Amniotic epithelial cell (primary cell): ENCODE measurements at places on chromosomes 4 and X.
A peak's percentile ranks its signal among the peaks of the same experiment; 100 is the strongest.

DNA sequence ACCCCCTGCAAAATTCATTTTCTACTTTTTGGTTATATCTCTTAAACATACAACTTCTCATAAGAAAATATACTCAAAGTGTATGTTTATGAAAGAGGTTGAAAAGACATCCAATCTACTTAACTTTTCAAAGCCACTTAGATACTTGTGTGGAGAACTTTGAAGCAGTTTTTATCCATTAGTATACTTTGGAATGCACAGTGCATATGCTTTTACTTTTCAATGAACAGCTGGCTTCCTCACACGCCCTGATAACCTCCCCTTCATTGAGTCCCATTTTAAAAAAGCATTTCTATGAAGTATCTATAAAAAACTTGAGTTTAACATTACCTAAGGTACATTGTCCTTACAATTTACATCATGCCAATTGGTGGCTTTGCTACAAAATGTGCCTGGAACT, 73.8 kb downstream of the VEGFC start:
- no peak for DNase-seq

- no peak for DNase-seq
These were observed 22.0 kb downstream of the KLHL15 start for GRCh38 chrX:24005028-24005427.

- DNase-seq = peak; percentile 21
These were observed 63.8 kb upstream of the HPRT1 start for GRCh38 chrX:134396174-134396573.

DNA sequence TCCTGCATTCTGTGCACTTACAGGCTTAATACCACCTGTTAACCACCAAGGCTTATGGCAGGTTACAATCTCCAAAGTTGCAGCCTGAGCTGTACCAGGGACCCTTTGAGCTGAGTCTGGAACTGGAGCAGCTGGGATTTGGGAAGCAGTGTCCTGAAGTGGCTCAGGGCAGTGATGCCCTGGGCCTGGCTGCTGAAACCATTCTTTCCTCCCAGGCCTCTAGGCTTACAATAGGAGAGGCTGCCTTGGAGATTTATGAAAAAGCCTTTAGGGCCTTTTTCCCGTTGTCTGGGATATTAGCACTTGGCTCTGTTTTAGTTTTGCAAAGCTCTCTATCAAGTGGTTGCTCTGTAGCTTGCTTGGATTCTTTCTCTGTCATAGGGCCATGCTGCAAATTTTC, 154.3 kb upstream of the CASK start:
- DNase-seq = no peak

- DNase-seq = peak; percentile 21
These were observed 6.6 kb upstream of the HPGDS start for GRCh38 chr4:94349193-94349592.

- DNase-seq = no peak
These were observed 143.4 kb downstream of the CPEB2 start for GRCh38 chr4:15145709-15146108.

DNA sequence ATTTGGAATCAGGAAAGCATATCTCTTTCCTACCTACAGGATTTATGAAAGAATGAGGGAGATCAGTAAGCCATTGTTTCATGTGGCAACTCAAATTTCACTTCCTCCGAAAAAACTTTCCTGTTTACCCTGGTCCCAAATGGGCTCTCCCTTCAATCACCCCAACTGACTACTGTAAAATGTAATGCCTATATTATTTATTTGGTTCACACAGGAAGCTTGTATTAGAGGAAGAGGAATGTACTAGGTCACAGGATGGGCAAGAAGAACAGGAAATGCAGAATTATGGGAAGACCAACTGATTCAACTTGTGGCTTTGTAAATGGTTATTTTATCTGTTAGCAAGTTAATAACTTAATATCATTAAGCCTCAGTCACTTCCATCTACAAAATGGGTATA, 23.1 kb downstream of the COL4A6 start:
- DNase-seq = no peak

GRCh38 chr4:123976819-123977218, 580.2 kb downstream of the SPRY1 start:
- no peak for DNase-seq

GRCh38 chrX:53003111-53003510, 44.8 kb upstream of the FAM156A start:
- no peak for DNase-seq

DNA sequence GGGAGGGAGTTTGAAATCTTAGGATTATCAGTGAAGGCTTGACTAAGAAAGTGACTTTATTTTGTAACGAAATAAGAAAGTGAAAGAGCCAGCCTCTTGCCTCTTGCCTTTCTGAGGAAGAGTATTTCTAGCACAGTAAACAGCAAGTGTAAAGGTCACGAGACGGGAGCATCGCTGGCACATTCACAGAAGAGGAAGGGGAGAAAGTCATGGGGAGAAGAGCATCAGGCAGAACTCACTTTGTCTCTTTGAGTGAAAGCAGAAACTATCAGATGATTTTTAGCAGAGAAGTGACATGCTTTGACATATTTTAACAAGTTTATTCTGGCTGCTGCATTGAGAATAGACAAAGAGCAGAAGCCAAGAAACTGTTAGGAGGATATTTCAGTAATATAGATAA, 313.8 kb downstream of the CAMK2D start:
- DNase-seq = no peak

DNA sequence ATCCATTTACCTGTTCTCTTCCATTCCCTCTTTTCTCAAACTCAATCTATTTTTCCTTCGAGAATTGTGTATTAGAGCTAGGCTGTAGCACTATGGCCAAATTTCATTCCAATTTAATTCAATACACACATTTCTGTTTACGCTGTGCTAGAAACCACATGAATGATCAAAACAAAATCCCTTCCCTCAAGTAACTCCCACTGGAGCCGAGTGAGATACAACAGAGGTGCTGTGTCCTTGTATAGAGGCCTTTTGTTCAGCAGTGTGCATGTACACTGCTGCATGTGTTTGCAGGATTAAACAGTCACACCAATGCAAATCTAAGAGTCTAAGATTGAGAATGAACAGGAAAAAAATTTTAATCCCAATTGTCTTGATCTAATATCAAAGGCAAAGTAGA, 734.2 kb downstream of the RAPGEF2 start:
- no peak for DNase-seq

GRCh38 chrX:100407147-100407783, 2.8 kb downstream of the PCDH19 start:
- no peak for DNase-seq

DNA sequence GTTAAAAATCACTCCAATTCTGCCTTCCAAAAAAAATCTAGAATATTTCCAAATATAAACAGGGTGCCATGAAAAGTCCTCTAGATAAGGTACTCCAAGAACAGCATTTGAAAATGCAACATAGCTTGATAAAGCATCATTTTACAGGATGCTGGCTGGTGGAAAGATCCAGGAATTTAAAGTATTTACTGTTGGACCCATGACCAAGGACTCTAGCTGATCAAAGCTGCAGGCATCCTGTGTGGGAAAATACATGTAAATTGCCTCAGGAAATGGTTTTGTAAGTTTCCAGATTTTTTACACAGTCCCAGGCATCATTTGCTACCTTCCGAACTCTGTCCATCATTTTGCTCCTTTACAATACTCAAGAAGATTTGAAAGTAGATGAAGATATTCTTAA, 164.4 kb downstream of the GRIA3 start:
- DNase-seq = no peak

DNA sequence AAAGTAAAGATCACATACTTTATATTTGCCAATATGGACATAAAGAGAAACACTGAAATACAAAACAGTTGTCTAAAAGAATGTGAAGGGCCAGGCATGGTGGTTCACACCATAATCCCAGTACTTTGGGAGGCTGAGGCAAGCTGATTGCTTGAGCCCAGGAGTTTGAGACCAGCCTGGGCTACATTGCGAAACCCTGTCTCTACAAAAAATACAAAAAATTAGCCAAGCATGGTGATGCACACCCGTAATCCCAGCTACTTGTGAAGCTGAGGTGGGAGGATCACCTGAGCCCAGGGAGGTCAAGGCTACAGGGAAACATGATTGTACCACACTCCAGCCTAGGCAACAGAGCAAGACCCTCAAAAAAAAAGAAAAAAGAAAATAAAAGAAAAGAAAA, 11.8 kb downstream of the RBM47 start:
- peak; percentile 58 for DNase-seq

- DNase-seq = no peak
These were observed 56.4 kb upstream of the CDKN2AIP start for GRCh38 chr4:183388021-183388420.

DNA sequence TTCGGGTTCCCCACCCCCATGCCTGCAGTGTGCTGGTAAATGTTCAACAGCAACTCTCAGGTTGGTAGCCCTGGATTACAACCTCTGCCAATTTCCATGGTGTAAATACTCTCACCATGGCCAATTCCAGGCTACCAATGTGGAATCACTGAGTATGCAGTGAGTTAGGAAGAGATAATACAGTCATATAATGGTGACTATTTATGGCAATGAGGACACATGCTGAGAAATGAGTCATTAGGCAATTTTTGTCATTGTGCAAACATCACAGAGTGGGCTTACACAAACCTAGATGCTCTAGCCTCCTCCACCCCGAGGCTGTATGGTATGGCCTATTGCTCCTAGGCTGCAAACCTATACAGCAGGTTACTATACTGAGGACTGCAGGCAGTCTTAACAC, 4.6 kb upstream of the CLDN24 start:
- DNase-seq = no peak

DNA sequence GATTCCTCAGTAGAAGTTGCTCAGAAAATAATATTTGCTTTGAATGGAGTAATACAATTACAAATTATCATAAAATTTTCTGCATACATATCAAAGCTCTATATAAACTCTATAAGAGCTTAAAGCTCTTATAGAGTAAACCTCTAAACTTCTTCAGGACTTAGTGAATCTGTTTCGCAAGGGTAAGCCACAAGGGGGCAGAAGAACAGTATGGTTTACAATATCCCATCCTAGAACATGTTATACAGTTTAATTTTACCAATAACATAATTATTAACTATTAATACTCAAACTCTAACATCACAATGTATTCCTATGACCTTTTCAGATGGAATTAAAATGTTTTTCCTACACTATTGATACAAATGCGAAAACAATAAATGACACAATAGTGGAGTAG, 33.8 kb upstream of the SPANXN1 start:
- DNase-seq = no peak

GRCh38 chr4:33013282-33013681, 2293.1 kb downstream of the PCDH7 start:
- DNase-seq = no peak

GRCh38 chr4:16663732-16664131, 234.7 kb downstream of the LDB2 start:
- DNase-seq = no peak

GRCh38 chr4:139794158-139794954, 128.7 kb downstream of the MGST2 start:
- no peak for DNase-seq

GRCh38 chrX:100649550-100650356, 5.8 kb downstream of the SRPX2 start:
- DNase-seq = peak; percentile 97

DNA sequence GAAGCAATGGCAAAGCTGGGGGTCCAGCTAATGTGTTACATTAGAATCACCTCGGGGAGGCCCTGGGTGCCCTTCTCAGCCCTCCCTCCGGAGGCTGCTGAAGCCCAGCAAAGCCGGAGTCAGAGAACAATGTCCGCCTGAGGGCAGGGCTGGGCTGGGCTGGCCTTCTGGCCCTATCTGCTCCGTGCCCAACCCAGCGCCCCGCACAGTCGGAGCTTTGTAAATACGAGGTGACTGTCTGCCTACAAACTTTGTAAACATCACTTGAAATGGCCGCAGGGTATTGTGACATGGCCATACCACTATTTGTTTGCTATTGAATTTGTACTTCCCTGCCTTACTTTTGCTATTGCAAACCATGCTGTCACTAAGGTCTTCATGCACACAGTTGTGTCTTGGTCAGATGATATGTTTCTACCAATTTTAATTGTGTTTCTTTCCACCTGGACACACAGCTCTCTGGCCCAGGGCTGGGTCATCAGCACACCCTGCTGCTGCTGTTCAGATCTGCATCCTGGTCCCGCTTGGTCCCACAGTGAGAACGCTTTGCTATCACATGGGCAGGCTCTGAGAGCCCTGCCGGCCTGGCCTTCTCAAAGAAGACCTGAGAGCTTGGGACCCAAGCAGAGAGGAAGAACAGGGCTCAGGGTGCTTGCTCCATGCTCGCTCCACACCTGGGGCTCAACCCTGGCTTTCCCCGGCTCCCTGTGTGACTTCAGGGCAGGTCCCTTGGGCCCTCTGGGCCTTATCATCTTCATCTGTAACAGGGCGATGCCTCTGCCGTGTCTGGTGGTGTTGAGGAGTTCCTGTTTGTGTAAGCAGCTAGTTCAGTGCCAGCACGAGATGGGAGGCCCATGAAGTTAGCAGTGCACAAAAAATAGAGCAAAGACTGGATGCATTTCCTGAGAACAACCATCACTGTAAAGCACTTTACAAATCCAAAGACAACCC, 2.3 kb downstream of the S100P start:
- DNase-seq = no peak

GRCh38 chr4:76811604-76812412, 86.1 kb downstream of the SOWAHB start:
- DNase-seq = no peak

- no peak for DNase-seq
These were observed 39.1 kb downstream of the SUPT20HL1 start for GRCh38 chrX:24399550-24399949.

- peak; percentile 5 for DNase-seq
These were observed 215.0 kb downstream of the HTR2C start for GRCh38 chrX:114798907-114799306.

DNA sequence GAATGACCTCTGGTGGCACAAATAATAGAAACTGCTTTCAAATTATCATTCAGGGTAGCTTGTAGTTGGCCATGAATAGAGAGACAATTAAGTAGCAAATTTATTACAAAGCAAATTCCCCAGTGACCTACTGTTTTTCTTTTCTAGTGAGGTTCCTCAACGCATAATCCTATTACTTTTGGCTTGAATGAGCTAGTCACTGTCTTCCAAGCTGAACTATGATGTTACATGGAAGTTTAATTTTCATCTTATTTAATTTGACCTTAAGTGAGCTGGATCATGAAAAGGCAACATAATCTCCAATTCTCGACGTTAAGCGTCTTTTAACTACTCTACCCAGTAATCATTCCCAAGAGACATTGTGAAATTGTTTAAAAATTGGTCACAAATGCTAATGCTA, 347.4 kb upstream of the MAGEB2 start:
- DNase-seq = no peak

GRCh38 chrX:135432881-135433521, 11.3 kb downstream of the SMIM10L2A start:
- DNase-seq = no peak
